ENCODE measurements at places on chromosomes 6 and 20.

- no peak for DNase-seq
Observed at GRCh38 chr6:135022050-135022697, 32.4 kb downstream of the HBS1L start.

GRCh38 chr6:109738255-109738654 lies 47.2 kb downstream of the FIG4 start:
- no peak for DNase-seq

DNA sequence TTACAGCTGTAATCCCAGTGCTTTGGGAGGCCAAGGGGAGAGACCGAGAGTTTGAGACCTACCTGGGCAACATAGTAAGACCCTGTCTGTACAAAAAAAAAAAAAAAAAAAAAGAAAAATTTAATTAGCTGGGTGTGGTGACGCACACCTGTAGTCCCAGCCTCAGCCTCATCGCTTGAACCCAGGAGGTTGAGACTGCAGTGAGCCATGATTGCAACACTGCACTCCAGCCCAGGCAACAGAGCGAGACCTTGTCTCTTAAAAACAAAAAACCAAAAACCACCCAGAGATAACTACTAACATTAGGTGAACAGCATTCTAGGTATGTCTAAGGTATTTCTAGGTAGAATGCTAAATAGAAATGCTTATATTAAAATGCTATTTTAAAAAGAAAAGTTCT lies 21.0 kb upstream of the PI16 start:
- no peak for DNase-seq

- no peak for DNase-seq
Observed at GRCh38 chr20:48728042-48728825, 99.6 kb downstream of the PREX1 start.

DNA sequence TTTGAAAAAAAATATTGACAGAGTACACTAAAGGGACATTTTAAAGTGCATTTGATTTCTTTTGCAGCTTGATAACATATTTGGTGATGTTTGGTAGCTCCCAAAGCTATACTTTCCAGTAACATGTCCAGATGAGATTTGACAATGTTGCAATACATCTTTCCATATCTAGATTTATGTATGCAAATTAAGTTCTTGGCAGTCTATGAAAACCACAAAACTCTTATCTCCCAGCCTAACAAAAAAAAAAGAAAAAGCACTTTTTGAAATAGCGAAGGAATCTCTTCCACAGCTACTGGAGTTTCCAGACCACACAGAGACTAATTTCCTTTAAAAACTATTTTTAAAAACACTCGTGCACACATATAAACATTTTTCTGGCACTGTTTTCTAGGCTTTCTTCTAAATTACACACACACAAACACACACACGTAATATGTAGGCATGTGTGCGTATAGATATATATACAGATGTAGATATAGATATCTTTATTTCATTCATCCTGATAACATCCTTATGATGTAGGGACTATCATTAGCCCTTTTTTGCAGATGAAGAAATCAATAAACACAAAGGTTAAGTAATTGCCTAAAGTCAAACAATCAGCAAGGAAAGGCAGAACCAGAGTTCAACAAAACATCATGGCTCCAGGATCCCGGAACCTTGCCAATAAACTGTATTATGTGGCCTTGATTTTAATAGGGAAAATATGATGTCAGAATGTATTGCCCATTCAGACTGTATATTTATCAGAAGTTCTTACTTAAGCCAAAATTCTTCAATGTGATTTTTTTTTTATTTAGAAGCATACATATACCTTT lies 93.3 kb downstream of the ADGRB3 start:
- DNase-seq = no peak

DNA sequence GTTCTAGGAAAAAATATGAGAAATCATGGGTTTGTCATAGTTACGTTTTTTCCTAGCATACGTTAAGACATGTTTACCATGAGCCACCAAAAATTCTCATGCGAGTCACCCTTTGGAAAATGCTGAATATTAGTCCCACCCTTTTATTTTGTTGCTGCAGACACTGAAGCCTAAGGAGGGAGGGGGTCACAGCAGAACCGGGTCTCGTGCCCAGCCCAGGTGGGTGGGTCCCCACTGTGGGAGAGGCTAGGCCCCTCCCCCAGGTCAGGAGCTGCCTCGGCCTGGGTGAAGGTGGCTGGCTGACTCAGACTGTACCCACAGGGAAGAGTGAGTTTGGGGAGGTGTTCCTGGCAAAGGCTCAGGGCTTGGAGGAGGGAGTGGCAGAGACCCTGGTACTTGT lies 26.2 kb upstream of the SRF start:
- DNase-seq = no peak

- no peak for DNase-seq
Observed at GRCh38 chr20:61030130-61030529, 221.9 kb upstream of the CDH4 start.

GRCh38 chr20:21352703-21353102 lies 44.6 kb downstream of the NKX2-4 start:
- no peak for DNase-seq

DNA sequence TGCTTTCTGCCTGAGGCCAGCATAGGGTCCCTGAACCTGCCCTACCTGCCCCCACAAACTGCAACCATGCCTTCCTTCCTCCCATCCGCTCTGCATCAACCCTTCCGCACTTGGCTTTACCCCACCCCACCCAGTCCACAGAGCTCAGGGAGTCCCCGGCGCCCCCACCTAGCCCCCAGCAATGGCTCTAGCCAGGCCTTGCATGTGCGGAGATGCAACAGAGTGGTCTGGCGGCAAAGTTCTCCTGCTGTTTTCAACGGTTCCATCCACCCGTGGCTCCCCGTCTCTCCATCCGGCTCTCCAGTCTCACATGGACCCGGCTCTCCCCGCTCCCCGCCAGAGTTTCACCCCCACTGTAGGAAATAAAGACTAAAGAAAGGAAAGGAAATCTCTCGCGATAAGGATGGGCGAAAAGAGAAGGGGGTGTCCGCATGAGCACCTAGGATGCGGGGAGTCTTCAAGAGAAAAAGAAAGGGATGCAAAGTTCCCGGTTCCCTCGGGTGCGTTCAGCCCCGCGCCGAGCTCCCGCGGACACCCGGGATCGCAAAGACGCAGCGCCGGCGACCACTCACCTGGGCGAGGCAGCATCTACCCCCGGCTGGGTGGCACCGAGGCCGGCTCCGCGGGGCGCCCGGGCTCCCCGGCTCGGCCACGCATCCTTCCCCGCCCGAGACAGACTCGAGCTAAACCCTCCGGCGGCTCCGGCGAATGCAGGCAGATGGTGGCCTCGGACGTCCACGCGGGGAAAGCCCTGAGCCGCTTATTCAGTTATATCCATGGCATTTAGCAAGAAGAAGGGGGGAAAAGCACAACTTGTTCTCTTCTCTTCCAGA lies 579 bp downstream of the LRFN2 start:
- no peak for DNase-seq

GRCh38 chr20:9136114-9136513 lies 67.2 kb downstream of the PLCB4 start:
- DNase-seq = no peak

DNA sequence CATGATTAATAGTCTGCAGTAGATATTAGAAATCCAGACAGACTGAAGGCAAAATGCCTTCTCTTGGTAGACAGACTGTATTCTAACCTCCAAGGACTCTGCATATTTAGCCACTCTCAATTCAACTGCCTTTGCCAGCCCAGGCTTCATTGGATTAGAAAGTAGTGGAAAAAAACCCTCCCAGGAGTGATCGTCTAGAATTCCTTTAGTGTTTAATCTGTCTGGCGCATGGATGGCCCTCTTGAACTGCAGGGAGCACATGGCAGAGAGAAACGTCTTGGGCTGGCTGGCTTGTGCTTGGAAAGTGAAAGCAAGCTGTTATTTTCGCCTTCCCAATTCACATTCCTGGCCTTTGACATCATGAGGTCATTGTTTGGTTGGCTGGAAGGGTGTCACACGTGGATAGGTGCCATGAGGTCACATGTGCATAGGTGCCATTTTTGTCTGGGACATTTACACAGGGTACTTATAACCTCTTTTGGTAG lies 30.9 kb upstream of the NEDD9 start:
- no peak for DNase-seq

DNA sequence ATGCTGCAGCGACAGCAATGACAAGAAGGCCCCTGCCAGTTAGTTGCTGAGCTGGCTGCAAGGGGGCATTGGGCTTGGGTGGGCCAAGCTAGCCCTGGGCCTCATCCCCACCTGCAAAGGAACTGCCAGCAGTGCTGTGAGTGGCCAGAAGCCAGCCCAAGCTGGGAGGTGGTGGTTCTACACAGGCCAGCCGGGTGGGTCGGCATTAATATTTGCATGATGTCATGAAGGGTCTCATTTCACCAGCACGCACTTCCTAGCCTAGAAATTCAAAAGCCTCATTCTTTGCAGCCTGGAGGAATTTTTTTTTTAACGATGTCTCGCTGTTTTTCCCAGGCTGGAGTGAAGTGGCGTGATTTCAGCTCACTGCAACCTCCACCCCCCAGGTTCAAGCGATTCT lies 62.0 kb downstream of the IYD start:
- DNase-seq = no peak

- DNase-seq = no peak
Observed at GRCh38 chr6:106883808-106884262, 90.7 kb downstream of the CD24 start.

Data from CD8-positive, alpha-beta T cell (primary cell).